ENCODE measurements at places on chromosomes 5 and 9.

GRCh38 chr5:6584727-6585126 is 48.1 kb downstream of the NSUN2 start:
- no peak for DNase-seq

GRCh38 chr5:93598091-93599000 is 15.3 kb downstream of the NR2F1 start:
- DNase-seq = no peak

- DNase-seq = no peak
Measured at GRCh38 chr5:132098151-132098594, 24.6 kb downstream of the CSF2 start.

DNA sequence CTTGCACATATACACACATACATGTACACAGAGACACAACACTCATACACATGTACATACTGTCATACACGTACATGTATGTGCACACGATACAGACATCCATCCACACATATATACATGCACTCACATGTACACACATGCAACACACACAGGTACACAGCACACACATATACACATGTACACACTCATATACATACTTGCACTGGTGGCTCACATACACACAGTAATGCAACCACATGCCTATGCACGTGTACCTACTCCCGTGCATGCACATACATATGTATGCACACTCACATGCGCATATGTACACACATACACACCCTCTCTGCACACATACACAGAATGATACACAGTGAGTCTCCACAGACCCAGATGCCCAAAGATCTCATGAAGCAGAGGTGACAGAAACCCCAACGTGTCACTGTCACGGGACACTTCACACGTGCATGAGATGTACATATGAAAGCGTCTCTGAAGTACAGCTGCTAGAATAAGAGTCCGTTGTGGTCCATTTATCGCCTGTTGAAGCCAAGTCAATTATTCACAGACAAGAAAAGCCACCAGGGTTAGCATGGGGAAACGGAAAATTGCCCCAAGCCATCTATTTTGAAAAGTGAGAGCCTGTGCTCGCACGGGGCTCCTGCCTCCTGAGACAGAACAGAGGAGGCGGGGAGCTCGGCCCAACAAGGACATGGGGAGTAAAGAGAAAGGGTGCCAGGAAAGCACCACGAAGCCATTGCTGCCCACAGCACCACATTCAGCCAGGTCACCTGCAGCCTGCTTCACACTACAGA is 24.9 kb downstream of the LPCAT1 start:
- DNase-seq = no peak

DNA sequence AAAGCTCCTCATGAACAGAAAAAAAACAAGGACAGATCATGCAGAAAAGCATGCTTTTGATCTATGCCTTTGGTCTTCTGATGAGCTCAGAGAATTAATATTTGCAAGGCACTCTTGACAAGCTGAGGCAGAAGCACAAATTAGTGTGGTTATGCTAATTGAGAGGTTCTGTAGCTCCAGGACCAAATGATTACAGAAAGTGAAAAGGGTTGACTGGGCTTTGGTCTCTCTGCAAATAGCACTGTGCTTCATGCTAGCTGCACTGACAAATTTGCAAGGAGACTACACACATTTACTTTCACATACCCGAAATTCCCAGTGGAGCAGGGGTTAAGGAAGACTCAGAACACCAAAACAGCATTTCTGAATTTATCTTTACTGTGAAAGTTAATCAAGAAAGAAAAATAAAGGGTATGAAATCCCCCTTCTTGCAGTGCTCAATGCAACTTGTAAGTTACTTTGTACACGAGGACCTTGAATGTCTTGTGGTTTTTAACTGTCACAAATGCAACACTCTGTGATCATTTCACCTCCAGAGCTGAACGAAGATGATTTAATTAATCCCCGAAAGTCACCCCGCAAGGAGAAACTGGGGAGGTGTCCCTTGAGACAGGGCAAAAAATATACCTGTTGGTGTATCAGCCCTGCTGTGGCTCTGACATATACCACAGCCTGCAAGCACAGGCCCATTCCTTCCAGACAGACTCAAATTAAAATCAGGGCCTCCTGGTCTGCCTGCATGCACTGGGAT is 11.9 kb downstream of the RAPGEF1 start:
- DNase-seq = no peak

DNA sequence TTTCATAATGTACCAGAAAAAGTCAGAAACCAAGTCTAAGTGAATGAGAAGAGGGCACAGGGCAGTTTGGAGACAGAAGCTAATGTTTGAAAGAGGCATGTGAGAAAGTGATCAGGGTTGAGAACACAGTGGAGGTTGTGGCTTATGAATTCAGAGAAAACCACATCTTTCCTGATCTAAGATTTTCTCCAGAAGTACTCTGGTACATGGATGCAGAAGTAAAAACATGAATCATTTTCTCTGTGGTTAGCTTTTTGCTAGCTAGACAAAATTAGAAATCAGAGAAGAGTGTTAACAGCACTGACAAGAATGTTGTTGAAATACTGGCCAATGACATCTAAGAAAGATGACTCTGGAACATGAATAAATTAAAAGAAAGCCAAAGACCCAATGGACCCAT is 541.1 kb downstream of the DNAH5 start:
- no peak for DNase-seq

GRCh38 chr9:72978744-72979143 is 25.9 kb upstream of the ALDH1A1 start:
- no peak for DNase-seq

GRCh38 chr5:43676083-43676840 is 73.3 kb downstream of the NNT start:
- no peak for DNase-seq

GRCh38 chr5:65721050-65721719 is 724 bp downstream of the SGTB start:
- DNase-seq = peak; percentile 86

GRCh38 chr9:85872463-85872862 is 68.5 kb upstream of the NAA35 start:
- DNase-seq = peak; percentile 32

DNA sequence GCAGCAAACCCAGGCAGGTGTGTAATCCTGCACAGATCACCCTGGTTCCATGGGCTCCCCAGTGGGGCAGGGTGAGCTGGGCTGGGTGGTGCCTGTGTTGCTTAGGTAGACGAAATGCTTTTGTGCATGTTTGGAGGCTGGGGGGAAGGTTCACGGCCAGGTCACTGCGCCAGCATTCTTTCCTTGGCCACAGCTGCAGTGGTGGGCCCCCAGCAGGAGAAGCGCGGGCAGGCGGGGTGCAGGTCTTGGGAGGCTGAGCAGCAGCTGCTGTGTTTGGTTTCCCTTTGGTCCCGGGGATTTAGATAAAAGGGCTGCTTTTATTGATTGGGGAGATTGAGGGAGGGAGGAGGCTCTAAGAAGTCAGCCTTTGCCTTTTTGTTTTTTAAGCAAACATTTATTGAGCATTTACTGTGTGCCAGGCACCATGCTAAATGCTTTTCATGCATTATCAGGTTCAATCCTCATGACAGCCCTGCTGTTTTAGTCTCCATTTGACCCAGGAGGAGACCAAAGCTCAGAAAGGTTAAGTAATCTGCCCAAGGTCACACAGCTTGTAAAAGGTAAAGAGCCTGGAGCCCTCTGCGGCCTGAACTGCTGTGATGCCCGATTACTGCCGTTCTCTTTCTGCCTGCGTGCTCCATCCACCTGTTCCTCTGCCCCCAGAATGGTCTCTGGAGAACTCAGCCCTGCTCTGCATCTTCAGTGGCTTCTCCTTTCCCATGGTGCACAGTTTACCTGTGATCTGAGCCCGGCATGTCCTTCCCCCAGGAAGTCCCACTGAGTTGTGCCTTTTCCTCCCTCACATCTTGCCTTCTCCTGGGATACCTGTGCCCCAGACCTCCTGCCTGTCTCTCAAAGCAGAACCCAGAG is 94.4 kb downstream of the MACROH2A1 start:
- no peak for DNase-seq

DNA sequence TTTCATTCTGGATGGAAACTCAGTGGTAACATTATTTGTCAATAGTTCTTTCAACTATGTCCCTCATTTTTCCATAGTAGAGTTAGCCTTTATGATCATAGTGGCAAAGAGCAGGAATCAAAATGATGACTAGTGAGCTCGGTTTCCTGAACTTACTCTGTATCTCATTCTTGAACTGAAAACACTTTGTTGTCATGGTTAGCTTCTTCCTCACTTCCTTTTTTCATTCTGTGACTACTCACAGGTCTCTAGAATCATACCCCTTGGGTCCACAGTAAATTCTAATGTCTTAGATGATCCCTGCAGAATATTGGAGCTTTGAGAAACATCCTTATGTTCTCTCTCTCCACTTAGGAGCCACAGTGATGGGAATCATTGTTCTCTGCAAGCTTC is 29.4 kb upstream of the RECK start:
- DNase-seq = no peak

DNA sequence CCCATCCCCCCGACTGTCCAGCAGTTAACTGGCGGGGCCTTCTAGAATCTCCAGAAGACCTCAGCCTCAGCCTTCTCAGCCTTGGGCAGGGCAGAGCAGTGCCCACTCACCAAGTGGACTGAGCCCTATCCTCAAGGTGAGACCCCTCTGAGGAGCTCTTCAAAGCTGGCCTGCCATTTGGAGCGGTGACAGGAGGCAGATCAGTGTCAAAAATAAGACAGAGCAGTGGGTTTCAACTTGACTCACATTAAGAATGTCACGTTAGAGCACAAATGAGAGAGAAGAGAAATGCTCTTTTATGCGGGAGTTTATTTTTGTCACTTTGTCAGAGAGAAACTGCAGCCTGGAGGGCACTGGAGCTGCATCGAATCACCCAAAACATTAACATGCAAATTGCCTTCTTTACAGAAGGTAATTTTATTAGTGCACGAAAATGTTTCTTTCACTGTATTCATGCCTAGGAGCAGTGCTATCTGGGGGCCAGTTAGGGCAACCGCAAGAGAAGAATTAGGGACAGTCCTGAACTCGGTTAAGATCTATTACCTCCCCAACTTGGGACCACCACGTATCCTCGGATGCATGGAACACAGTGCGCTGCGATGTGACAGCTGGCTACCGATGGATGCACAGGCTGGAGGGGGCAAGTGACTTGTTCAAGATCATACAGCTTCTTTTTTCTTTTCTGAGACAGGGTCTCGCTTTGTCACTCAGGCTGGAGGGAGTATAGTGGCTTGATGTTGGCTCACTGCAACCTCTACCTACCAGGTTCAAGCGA is 188.5 kb downstream of the DAB2IP start:
- DNase-seq = no peak

DNA sequence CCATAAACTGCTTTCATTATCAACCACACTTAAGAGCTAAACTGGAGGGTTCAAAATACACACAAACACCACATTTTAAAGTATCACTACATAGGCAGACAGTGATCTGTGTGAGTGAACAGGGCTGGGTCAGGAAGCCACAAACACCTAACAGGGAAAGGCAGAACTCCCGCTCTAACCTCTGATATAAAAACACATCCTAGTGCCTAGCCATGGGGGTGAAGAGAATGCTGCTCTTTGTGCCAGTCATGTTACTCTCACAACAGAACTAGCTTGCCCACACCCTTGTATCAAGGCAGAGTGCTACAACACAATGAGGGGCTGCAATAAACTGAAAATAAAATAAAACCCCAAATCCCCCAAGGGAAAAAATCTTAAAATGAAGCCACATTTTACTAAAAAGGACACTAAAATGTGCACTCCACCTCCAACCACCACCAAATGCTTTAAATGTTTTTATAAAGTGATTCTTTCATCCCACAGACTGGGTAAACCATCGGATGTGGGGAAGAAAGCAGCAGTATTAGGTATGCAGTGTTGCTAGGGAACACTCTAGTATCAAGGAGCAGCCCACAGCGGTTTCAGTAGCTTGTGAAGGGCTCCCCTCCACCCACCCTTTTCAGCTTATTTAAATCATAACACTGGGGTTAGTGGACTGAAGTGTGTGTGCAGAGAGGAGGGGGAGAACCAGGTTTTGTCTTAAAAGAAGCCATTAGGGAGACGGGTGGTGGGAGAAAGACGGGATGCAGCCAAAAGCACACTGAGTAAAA is 64.5 kb downstream of the TMEM161B start:
- no peak for DNase-seq

GRCh38 chr5:14321936-14322335 is 178.8 kb downstream of the TRIO start:
- DNase-seq = no peak

- DNase-seq = no peak
Measured at GRCh38 chr5:68432682-68433081, 217.1 kb downstream of the PIK3R1 start.

DNA sequence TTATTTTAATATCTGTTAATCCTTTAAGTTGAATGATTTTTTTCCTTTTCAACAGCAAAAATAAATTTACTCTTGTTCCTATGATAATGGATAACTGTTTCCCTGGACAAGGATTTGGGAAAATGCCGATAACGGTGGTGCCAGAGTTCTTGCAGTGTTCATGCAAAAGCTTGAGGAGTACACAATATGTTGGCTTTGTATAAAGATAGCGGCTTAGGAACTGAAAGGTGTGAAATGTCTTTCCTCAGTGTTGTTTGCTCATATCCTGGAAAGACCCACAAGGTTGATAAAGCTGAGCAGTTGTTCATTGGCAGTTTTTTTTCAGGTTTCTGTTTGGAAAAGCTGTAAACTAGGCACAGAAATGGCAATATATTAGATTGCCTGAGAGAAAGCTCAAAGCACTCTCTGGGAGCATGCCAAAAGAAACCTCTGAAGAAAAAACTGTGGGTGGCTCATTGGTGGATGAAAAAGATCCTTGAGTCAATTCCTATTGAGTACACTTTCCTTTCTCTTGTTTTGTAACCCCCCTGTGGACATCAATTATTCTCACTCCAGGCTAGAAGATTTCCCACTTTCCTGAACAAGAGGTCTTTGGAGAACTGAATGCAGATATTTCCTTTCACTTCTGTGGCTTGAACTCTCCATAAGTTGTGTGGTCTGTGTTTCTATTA is 117.2 kb upstream of the RGMB start:
- DNase-seq = no peak

GRCh38 chr9:133534346-133535291 is at the start of gene ADAMTSL2:
ADAMTSL2 (plus strand) TSS chr9:133534704; CDS start chr9:133536713, 2,009 bp downstream.
- DNase-seq = no peak

GRCh38 chr5:104967806-104968410 is 1405.3 kb upstream of the NUDT12 start:
- no peak for DNase-seq

DNA sequence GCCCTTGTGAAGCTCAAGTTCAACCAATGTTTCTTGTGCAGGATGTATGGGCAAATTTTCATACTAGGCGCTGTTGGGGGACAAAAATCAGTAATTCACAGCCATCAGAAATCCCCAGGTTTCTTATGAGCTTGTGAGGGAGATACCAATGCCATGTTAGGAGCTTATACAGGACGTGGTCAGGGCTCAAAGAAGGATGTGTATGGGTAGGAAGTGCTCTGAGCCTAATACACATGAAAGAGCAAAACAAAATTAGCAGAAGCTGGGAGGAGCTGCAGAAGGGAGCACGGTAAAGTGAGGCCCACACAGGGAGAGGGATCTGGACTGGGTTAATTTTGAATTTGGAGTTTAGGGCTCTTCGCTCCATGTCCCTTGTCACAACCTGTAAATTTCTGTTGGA is 114.6 kb upstream of the MAP3K1 start:
- DNase-seq = no peak

- DNase-seq = no peak
Measured at GRCh38 chr5:143372187-143372829, 31.2 kb downstream of the NR3C1 start.
